Pons (tissue), 1 donor: ENCODE measurements at places on chromosomes 16 and 17.
A peak's percentile ranks its signal among the peaks of the same experiment; 100 is the strongest.

DNA sequence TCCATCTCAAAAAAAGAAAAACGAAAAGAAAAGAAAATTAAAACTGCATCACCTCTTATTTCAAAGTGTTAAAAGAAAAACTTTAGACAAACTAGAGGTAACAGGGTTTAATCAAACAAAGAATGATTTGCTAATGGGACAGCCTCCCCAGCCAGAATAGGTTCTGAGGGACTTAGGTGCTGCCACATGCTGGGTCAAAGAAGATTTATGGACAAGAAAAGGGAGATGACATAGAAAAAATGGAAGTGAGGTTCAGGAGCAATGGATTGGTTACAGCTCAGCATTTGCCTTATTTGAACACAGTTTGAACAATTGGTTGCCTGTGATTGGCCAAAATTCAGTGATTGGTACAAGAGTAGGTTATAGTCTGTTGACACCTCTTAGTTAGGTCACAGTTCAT lies 21.1 kb downstream of the TMC5 start:
- no peak for DNase-seq

GRCh38 chr17:2697611-2698162 lies 13.9 kb downstream of the CLUH start:
- no peak for DNase-seq

GRCh38 chr16:82135844-82136243 lies 34.2 kb downstream of the MPHOSPH6 start:
- no peak for DNase-seq

DNA sequence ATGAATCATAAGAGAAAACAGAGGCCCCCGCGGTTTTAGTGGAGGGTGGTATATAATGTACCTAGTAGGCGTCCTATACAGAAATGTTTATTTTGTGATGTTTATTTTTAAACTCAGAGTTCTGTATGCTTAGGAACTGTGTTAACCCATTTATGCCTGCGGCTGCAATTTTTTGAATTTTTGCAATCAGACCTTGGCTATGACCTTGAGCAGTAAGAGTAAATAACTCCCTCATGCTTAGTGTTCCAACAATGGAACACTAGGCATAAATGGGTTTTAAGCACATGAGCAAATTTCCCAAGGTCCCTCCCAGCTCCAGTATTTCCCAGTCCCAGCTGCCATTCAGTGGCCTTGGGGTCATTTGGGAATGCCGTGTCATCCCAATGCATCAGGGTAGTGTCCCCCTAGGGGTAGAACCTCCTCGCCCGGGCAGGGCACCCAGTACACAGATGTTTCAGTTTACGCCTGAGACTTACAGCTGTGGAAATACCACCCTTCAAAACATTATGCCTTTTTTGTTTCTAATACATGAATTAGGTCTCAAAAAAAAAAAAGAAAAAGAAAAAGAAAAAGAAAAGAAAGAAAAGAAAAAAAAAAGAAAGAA lies 605.8 kb upstream of the CDH11 start:
- no peak for DNase-seq

- no peak for DNase-seq
These were observed 31.1 kb downstream of the BAIAP2 start for GRCh38 chr17:81066072-81066471.

DNA sequence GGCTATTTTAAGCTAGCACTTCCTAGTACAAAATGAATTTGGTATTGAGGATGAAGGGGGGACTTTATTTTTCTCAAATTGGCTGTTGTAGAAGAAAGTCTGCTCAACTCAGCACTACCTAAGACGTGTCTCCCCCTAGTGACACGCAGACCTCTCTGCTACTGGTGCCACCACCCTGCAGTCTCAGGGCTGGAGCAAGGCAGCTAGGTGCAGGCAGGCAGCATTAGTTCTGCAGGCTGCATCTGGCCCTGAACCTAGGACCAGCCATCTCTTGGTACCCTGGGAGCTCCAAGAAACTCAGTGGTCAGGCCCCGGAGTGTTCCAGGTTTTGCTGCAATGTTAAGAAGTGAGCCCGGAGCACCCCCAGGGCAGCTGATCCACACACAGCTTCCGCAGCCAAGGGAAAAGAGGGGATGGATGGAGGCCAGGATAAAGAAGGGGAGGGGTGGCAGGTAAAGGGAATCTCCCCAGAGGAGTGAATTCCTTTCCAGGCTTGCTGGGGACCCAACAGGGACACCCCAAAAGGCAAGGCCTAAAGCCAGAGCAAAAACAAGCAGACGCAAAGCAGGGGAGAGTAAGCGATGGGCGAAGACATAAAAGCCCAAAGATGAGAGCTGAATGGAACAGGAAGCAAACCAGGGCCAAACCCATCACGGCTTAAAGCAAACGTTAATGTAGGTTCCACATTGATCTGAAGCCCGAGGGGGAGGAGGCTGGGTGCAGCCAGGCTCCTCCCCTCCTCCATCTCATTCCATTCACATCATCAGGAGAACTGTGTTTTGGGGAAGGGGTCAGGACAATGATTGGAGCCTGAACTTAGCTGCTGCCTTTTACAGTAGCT lies 200.5 kb downstream of the ZFHX3 start:
- peak; percentile 45 for DNase-seq

DNA sequence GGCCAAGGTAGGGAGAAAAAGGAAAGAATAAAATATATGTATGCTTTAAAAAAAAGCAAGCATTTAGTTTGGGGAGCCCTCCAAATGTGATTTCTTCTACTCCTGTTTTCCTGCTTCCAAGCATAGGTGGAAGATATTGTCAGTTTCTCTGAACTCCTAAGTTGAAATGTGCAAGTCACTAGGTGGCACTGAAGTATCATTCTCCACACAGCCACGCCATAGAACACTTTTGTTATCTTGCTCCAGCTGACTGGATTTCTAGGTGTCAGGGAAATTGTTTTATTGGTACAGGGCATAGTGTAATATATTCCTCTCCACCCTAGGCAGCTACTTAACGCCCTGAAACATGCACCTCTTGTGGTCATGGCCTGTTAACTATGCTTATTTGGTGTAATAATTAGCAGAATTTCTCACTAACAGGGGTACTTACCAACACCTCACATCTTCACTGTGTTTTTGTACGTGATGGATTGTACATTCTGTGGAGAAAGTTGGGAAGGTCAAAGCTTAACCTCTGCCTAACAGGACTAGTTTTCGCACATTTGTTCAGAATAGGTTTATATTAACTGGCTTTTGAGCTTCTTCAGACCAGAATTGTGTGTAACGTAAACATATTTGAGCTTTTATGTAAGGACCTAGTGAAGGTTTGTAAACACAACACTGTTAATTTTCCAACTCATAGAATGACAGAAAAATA lies 69.3 kb downstream of the FTO start:
- DNase-seq = peak; percentile 82

DNA sequence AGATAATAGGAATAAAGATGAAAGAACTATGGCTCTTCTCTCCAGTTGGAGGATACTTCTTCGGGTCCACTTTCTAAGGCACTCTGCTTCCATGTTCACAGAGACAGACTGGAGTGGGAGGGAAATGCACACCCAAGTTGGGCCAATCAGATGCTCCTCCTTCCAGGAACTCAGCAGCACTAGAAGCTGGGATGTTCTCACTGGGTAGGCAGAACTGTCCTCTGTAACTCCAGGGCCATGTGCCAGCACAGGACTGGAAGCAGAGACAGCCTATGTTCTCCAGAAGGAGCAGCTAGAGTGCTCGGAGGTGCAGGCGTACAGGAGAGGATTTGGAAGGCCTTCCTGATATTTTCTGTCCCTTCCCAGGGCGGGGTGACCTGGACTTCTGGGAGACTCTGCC lies 49.9 kb upstream of the SREBF1 start:
- no peak for DNase-seq

GRCh38 chr17:31313982-31314781 lies at the start of gene EVI2B:
Gene EVI2B (minus strand): TSS chr17:31314054. CDS start chr17:31305609, 8,445 bp downstream.
- peak; percentile 55 for DNase-seq

- no peak for DNase-seq
These were observed 22.6 kb upstream of the ITGA3 start for GRCh38 chr17:50033316-50033715.

DNA sequence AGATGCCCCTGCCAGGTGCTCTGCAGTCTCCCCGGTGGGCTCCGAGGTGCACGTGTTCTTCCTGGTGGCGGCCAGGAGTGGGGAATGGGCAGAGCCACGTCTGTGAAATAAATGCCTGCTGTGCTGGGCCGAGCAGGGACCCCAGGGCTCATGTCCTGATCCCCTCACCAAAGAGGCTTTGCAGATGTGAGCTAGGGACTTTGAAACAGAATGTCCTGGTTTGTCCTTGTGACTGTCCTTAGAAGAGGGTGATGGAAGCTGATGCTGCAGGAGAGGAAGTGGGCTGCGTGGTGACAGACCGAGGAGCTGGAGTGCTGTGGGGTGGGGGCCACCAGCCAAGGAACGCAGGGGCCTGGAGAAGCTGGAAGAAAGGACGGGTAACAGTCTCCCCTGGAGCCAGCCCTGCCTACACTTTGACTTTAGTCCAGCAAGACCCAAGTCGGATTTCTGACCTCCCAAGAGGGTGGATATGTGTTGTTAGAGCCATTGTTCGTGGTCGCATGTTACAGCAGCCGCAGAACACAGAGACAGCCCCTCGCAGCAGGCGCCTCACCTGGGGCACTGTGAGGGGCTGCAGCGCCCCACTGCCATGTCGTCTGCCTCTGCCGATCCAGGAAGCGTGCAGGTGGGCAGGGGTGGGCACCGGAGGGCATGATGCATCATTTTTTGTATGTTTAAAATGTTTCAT lies 217.9 kb upstream of the CIBAR2 start:
- no peak for DNase-seq

- DNase-seq = no peak
These were observed 12.2 kb upstream of the RMI2 start for GRCh38 chr16:11333010-11333409.

GRCh38 chr17:17525311-17525710 lies 29.1 kb upstream of the RASD1 start:
- DNase-seq = no peak

- DNase-seq = no peak
These were observed 42.7 kb downstream of the XPO6 start for GRCh38 chr16:28168991-28169554.

- DNase-seq = no peak
These were observed 154.1 kb downstream of the SOCS1 start for GRCh38 chr16:11101695-11102522.

GRCh38 chr17:43917348-43918025 lies 10.2 kb upstream of the MPP2 start:
- peak; percentile 38 for DNase-seq

- no peak for DNase-seq
These were observed 49.2 kb upstream of the EMP2 start for GRCh38 chr16:10629592-10629963.

DNA sequence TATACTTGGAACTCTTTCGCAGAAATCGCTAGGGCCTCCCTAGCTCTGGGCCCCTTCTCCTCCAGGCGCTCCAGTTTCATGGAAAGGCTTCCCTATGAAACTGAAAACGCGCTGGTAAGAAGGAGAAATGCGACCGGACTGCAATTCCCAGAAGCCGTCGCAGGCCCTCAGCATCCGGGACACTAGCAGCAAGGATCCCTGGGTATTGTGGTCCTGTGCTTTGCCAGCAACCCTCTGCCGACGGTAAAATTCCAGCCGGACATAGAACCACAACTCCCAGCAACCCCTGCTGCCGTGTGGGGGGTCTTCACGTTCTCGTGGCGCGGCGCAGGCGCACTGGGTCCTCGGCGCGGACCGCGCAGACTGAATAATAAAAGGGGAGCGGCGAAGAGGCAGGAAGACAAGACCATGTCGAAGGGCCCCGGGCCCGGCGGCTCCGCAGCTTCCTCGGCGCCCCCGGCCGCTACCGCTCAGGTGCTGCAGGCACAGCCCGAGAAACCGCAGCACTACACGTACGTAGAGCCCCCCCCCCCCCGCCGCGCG lies at the start of gene UNK:
Gene UNK, plus strand, starts transcription at position 334 of the 543 bp plus-strand sequence. Its CDS starts 75 bp downstream, at position 409.
- peak; percentile 99 for DNase-seq

DNA sequence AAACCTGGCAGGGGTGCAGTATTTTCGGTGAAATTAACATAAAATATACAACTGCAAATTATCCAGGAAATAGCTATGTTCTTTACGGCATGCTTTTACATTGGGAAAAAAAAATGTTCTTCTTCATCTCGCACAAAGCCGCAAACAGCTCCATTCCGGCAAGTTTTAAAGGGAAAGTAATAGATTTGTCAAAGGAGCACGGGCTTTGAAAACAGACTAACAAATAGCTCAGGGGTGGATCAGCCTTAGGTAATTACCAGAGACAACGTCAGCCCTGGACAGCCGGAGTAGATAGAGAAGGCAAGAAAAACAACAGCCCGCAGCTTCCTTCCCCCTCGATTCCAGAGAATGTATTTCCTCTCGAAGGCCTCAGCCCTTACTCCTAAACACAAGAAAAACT lies 222.5 kb downstream of the C16orf78 start:
- DNase-seq = no peak

DNA sequence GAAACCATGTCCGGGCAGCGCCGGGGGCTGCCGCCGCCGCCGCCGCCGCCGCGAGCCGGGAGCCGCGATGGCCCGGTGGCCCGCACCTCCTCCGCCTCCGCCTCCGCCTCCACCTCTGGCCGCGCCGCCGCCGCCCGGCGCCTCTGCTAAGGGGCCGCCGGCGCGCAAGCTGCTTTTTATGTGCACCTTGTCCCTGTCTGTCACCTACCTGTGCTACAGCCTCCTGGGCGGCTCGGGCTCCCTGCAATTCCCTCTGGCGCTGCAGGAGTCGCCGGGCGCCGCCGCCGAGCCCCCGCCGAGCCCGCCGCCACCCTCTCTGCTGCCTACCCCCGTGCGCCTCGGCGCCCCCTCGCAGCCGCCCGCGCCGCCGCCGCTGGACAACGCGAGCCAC lies 587 bp downstream of the HS3ST4 start:
- DNase-seq = no peak

DNA sequence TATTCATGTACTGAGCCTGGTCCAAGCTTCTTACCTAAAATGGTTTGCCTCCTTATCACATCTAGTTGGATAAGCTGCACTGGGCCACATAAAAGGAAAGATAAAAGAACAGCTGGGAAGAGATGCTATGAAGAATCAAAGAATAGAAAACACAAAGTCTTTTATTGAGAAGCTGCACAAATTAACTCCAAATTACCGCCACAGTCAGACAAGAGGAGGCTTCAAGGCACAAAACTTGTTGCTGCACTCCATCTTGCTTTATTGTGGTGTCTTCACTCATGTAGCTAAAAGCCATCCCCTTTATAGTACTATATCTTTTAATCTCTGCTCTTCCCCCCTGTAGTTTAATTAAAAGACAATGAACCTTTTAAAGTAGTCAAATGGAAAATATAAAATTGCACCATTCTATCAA lies 330.6 kb upstream of the PMFBP1 start:
- no peak for DNase-seq

- peak; percentile 6 for DNase-seq
These were observed 72.9 kb downstream of the DNAH9 start for GRCh38 chr17:11671126-11671525.

DNA sequence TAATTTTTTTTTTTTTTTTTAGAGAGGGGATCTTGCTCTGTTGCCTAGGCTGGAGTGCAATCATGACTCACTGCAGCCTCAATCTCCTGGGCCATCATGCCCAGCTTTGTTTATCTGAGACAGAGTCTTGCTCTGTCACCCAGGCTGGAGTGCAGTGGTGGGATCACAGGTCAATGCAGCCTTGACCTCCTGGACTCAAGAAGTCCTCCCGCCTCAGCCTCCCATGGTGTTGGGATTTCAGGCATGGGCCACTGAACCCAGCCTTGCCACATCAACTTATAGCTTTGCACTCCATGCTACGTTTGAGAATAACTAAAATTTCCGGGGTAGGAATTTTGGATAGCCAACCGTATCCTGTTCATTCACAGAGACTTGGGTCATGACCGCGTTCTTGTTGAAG lies 30.6 kb downstream of the RNF213 start:
- no peak for DNase-seq
